ENCODE measurements at places on chromosomes 1 and 21.

DNA sequence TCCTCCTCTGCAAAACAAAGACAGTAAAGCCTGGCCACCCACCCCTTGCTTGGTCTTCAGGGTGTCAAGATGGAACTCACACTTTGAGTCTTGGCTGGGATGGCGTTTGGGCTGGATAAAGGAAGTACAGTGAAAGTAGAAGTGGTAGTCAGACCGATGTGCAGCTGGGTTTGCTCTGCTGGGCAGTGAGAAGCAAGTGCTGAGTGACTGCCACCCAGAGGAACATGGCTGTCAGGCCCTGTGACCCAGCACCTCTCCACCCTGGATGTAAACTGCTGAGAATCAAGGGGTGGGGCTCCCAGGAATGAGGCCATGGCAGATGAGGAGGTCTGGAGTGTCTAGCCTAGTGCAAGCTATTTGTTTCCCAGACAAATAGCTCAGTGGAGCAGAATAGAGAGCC is 51.2 kb downstream of the POFUT2 start:
- no peak for DNase-seq

GRCh38 chr1:116988248-116988647 is 13.3 kb upstream of the CD101 start:
- no peak for DNase-seq

GRCh38 chr1:67605209-67605780 is 79.7 kb upstream of the GADD45A start:
- DNase-seq = no peak

DNA sequence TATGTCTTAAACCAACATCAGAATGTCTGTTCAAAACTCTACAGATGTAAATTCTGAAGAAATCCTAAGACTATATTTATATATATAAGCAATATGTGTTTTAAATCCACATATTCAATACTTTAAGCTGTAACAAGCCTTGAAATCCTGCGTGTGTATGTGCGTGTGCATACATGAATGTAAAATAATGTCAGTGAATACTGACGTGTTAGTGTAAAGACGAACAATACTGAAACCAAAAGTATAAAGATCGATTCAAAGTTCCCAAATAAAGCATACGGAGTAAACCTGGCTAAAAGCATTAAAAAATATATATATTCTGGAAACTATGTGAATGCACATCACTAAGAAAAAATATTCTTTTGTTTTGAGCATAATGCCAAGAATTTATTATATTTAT is 668.6 kb upstream of the NCAM2 start:
- DNase-seq = no peak

DNA sequence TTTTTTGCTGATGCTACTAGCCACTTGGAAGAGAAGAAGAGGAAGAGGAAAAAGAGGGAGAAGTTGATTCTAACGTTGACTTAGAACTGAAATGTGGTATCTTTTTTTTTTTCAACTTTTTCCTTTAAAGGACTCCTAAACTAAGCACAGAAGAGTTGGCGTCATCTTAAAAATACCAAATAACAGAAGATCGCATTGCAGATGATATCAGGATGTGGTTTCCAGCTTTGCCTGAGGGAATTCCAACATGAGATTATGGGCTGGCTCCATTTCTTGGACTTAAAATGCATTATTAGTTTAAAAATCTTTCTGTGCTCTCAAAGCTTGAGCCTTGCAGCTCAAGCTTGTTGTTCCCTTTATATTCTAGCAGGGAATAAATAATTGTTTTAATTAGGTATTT is 29.8 kb downstream of the WDR3 start:
- DNase-seq = no peak

- DNase-seq = no peak
These were observed 132.2 kb upstream of the HOOK1 start for GRCh38 chr1:59682396-59683080.
